ENCODE measurements at places on chromosomes 6 and 20.

- DNase-seq, result no peak
These were observed 47.7 kb downstream of the MMUT start for GRCh38 chr6:49415358-49415757.

- no peak for DNase-seq
These were observed 203.5 kb upstream of the JAG1 start for GRCh38 chr20:10877342-10877741.

GRCh38 chr6:70112716-70113115, 190.2 kb downstream of the COL9A1 start:
- no peak for DNase-seq

DNA sequence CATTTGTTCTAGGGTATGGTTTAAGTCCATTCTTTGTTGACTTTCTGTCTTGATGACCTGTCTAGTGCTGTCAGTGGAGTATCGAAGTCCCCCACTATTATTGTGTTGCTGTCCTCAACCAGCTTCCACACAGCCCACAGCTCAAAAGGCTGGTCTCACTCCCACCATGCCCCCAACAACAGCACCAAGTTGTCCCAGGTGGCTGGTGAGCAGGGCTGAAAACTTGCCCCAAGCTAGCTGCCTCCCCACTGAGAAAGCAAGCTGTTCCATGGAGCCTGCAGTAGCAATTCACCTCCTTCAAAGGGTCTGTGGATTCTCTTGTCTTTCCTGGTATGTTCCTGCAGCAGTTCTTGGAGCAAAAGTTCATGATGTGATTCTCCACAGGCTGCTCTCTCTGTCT, 221.0 kb downstream of the SYNDIG1 start:
- no peak for DNase-seq

GRCh38 chr6:72382602-72383529, 239.0 kb upstream of the KCNQ5 start:
- DNase-seq, result no peak

GRCh38 chr6:13765570-13765969, 48.8 kb downstream of the MCUR1 start:
- DNase-seq, result peak; percentile 69

- DNase-seq, result no peak
These were observed 1.3 kb downstream of the MYL9 start for GRCh38 chr20:36542516-36543183.

DNA sequence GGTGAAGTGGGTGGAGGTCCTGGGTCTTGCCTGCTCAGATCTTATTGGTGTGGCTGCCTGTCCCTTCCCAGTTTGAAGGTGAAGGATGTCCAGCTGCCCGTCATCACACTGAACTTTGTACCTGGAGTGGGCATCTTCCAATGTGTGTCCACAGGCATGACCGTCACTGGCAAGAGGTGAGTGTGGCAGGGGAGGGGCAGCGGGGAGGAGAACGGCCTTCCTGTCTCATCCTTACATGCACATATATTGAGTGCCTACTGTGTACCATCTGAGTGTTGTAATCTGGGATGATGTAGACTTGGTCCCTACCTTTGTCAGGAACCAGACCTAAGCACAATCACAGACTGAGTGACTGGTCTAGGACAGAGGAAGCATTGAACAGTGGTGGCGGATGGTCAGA, 2.7 kb downstream of the BPIFB6 start:
- no peak for DNase-seq

Measured in fibroblast of skin of right biceps (primary cell).